ENCODE measurements at places on chromosomes 1 and 21.

DNA sequence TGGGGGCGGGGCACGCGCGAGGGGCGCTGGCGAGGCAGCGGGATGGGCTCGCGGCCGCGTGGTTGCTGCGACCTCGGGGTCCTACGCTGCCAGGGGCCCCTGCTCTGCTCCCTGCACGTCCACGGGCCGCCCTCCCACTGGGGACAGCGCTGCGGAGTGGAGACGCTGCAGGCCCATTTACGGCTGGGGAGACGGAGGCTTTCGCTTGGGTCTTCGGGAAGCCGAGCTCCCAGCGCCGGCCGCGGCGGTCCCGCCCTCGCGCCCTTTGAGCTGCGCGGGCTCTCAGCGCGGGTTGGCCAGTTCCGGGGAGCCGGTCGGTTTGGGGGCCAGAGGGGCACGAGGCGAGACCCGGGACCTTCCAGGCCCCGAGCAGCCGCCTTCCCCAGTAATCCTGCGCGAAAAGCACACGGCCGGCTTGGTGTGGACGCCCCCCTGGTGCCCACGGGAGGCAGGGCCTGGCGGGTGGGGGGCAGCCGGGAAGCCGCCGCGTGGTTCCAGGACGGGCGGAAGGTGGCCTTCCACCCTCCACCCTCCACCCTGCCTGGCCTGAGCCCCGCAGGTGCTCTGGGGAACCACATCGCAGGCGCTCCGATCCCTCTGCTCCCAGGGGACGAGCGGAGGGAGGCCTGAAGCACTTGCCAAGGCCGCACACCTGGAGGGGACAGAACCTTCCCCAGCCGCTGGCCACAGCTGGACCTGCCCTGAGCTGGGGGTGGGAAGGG, 570 bp upstream of the PEX10 start:
- DNase-seq: no peak

- DNase-seq: no peak
Observed at GRCh38 chr1:45551684-45552083, 1.1 kb downstream of the AKR1A1 start.

GRCh38 chr1:98887507-98887906, 117.2 kb downstream of the PLPPR5 start:
- no peak for DNase-seq

DNA sequence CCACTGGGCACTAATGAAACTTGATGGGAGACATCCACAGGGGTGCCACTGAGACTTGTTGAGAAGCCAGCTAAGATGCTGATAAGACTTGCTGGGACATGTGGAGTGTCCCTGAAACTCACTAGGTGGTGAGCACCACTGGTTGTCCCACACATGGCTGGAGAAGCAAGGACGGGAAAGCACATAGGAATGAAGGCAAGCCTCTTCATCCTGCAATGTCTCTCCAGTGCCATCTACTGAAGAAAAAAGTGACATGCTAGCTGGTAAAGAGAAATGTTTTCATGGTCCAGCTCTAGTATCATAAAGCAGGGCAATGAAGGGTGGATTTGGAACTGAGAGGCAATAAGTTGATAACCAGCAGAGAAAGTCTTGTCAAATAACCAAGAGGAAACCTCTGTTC, 283.0 kb downstream of the PAPPA2 start:
- DNase-seq: no peak

- no peak for DNase-seq
Observed at GRCh38 chr1:30277911-30278310, 445.5 kb downstream of the MATN1 start.

DNA sequence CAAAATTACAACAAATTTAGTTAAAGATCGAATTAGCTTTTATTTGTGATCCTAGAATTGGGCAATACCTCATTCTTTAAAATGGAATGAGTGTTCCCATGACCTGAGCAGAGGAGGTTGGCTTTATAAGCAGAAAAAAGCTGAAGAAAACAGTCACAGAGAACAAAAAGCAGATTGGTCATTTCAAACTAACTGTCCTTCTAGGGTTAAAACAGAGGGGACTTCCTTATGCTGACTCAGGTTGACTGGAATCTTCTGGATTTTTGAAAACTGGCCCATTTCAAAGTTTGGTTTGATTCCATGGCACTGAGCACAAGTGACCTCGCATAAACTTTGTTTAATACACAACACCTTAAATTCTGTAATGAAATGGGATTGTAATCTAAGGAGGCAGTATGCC, 17.6 kb downstream of the NFASC start:
- DNase-seq: peak; percentile 20

DNA sequence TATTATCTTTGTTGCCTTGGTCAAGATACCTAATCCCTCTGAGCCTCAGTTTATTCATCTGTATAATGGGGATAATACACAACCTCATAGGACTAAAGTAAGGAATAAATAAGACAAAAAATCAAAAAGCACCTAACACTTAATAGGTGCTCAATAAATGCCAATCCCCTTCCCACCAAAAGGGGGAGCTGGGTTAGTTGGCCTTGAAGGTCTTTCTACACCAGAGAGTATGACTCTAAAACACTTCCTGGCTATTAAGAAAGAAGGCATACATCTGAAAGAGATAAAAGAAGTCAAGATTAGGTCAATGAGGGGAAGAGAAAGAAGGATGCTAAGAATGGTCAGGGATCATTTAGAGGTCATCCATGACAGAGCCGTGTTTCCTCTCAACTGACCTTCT, 11.1 kb downstream of the VSIG8 start:
- DNase-seq: no peak

- no peak for DNase-seq
Observed at GRCh38 chr1:117171900-117172511, 38.7 kb downstream of the VTCN1 start.

- DNase-seq: no peak
Observed at GRCh38 chr1:240091614-240092300, at the start of gene FMN2. Gene FMN2, plus strand, starts transcription at chr1:240091883. Its CDS starts 227 bp downstream, at chr1:240092110.

GRCh38 chr1:207875532-207875931, 35.4 kb downstream of the CD34 start:
- DNase-seq: no peak

DNA sequence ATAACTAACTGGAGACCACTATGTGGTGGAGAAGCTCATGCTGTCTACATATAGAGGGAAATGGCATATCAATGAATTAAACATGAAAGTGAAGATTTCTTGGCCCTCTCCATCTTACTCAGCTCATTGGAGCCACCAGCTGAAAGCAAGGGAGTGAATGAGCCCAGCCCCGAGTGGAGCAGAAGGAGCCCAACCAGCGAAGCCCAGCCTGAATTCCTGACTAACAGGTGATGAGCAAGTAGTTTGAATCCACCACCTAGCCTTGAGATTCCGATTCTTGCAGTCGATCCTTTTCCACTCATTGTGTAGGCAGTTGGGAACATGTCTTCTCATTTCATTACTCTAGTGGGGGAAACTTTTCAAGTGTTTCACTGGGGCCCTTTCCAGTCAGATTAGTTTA, 18.6 kb upstream of the ST6GALNAC3 start:
- DNase-seq: no peak

- DNase-seq: no peak
Observed at GRCh38 chr21:45852886-45853400, 128.6 kb upstream of the COL6A1 start.

DNA sequence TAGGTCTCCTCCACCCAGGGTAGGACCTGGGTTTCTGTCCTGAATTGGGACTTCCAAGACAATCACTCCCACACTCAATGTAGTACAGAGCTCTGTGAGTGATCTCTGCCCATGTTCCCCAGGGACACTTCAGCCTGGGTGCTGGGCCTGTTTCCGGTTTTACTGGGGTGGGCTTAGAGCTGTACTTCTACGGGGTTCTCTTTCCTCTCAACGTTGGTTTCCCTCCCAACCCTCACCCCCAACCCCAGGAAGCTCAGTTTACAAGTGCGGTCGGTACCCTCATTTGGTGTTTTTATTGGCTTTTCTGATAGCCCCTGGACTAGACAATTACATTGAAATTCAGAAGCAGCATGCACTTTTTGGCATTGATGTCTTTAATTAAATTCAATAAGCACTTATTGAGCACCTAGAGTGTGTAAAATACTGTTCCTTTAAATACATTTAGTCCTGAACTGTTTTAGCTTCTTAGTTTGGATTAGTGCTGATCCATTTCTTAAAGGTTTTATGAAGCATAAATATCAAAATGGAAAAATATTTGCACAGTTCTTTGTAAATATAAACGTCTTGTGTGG, 542 bp upstream of the XPR1 start:
- DNase-seq: no peak

DNA sequence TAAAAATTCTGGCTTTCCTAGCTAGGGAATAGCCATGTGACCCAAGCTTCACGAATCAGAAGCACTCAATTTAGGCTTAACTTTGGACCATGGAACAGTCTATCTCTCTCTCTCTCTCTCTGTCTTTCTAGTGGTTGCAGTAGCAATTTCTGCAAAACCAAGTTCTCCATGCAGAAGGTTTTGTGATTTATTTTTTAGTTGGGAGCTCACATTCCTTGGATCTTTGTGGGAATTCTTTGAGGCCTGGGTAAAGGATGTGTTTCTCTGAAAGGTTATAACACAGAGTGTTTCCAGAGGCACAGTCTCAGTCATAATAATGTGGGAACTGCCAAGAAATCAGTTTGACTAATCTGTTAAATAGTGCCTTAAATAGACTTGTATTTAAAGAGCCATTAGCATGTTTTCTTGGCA, 112.3 kb upstream of the COL11A1 start:
- peak; percentile 83 for DNase-seq

DNA sequence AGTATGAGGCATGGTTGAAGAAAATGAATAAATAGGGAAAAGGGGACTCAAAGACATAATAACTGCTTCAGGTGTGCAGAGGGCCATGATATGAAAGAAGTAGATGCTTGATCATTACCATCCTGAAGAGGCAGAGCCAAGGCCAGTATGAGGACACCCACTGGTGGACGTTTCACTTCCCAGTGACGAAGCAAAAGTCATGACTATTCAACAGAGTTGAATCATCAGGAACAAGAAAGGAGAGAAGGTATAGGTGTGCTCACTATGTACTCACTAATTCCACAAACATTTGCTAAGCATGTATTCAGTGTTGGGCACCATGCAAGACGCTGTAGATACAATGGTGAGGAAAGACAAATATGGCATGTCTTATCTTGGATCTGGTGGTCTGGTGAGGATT, 319.2 kb upstream of the RUNX1 start:
- no peak for DNase-seq

DNA sequence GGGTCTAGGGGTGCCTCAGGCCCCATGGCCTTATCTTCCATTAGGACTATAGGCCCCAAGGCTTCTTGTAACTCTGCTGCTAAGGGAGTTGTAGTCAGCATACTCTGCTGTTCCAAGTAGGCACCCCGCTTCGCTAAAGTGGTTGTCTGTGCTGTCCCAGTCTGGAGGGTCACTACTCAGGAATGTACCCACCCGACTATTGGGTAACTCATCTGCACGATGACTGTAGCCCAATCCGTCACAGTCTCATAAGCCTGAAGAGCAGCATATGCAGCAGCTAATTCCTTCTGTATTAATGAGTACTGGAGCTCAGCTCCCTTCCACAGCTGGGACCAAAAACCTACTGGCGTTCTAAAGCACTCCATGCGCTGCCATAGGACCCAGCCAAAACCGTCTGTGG, 111.0 kb downstream of the GDAP2 start:
- DNase-seq: no peak

GRCh38 chr21:42010507-42011495, 641 bp upstream of the ZBTB21 start:
- no peak for DNase-seq
